Right ventricle myocardium inferior (tissue), 1 donor: ENCODE measurements at places on chromosomes 1 and 21. TPM values are rescaled to one million over a fixed set of nuclear protein-coding genes. Genes with fewer than 3 reads are reported as not detected.

The FCGR2B gene
- total RNA-seq = 19.4 TPM

The PKN2 gene
- 29.7 TPM for total RNA-seq

The TSPEAR gene
- total RNA-seq = 0.65 TPM

The PLEKHN1 gene
- total RNA-seq = not detected

The RNF186 gene
- not detected for total RNA-seq

The TFF3 gene
- 3.4 TPM for total RNA-seq

The KDM5B gene
- total RNA-seq = 10.8 TPM

The GREM2 gene
- total RNA-seq = not detected

The LHX4 gene
- not detected for total RNA-seq

The HSPG2 gene
- 269 TPM for total RNA-seq

The PTCH2 gene
- 0.43 TPM for total RNA-seq

The TRNP1 gene
- total RNA-seq = 26.9 TPM

The DENND2C gene
- 2.6 TPM for total RNA-seq

The ITLN2 gene
- not detected for total RNA-seq

The ZNF593 gene
- 14.9 TPM for total RNA-seq
